Suppressor macrophage treated with lipopolysaccharide for 1 hour (primary cell): ENCODE measurements at places on chromosomes 7 and 10.

GRCh38 chr10:61187601-61188000 is 243.6 kb upstream of the RHOBTB1 start:
- no peak for DNase-seq

DNA sequence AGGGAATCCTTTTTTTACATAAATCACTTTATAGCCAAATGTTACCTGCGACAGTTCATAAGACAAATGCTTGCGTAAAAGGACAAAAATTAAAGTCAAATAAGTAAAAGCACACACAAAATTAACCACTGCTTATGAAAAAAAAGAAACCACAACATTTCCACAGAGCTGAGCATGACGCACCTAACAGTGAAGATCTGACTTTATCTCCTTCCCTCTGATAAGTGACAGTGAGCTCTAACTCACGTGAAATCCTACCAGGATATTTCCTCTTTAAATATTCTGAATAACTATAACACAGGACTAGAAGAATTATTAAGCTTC is 225.5 kb downstream of the SFMBT2 start:
- DNase-seq = peak; percentile 85

GRCh38 chr10:26725837-26726727 is 28.6 kb downstream of the PDSS1 start:
- DNase-seq = peak; percentile 66

DNA sequence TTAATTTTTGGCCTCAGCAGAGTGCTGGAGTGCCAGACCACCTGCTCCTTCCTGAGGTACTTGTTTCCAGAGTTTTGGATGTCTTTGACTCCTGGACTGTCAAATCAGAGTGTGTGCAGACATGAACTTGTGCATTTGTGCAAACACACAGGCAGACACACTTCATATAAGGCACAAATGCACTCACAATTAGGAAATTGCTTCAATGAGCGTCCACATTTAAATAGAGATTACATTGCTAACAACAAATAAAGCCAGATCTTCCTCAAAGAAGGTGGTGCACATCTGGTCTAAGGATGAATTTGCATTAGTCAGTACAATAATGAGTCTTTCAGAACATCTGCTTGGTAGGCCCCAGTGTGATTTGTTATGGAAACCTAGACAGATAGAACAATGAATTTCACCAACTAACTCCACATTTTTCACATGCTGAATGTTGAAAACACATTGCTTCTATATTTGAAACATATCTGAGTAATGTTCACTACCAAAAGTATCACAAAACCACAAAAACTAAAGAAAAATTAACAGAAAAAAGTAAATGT is 266.7 kb upstream of the INHBA start:
- DNase-seq = no peak

DNA sequence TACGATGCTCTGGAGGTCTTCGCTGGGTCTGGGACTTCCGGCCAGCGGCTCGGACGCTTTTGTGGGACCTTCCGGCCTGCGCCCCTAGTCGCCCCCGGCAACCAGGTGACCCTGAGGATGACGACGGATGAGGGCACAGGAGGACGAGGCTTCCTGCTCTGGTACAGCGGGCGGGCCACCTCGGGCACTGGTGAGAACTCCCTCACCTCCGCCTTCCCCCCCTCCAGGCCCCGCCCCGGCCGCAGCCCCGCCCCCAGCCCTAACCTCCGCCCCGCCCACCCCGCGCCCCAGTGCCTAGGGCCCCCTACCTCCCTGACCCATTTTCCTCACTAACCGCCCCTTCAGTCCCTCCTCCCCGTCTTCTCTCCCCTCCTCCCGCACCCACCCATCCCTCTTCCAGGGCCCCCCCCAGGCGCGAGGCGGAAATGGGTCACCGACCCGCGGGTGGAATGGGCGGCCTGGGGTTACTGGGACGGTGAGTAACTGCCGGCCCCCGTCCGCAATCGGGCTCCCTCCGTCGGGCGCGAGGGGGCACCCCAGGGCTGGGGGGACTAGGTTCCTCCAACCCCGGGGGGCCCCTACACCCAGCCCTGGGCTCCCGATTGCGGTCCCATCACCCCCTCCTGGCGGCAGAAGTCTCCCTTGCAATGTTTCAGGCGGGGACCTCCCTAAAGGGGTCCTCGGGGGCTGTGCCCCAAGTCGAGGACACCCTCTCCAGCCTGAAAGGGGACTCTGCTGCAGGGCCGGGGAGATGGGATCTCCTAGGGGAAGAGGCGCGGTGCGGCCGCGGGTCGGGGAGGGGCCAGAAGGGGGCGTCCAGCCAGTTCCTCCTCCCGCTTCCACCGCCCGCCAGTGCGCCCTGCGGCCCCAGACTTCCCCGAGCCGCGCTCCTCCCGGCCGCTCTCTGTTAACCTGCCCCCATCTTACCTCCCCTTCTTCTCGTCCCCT is 2.1 kb downstream of the PCOLCE start:
- DNase-seq = peak; percentile 76

- no peak for DNase-seq
Observed at GRCh38 chr7:155491812-155492211, 33.9 kb downstream of the EN2 start.

- no peak for DNase-seq
Observed at GRCh38 chr10:74061104-74061503, 63.2 kb downstream of the VCL start.

DNA sequence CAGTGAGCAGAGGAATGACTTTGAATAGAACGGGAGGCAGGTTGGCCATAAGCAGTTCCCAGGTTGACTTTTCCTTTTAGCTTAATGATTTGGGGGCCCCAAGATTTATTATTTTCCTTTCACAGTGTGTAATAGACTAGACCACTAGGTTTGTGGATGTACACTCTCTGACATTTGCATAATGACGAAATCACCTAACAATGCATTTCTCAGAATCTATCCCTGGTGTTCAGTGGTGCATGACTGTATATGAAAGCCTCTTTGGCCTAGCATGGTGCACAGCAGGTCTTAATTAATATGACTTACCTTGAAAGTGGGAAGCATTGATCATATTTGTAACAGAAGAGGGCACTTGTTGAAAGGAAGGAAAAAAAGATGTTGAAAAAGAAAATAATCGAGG is 761.9 kb downstream of the TYW1 start:
- DNase-seq = no peak
